ENCODE measurements at places on chromosomes 6 and 20.

- DNase-seq = no peak
These were observed 56.4 kb downstream of the CD24 start for GRCh38 chr6:106918115-106918514.

DNA sequence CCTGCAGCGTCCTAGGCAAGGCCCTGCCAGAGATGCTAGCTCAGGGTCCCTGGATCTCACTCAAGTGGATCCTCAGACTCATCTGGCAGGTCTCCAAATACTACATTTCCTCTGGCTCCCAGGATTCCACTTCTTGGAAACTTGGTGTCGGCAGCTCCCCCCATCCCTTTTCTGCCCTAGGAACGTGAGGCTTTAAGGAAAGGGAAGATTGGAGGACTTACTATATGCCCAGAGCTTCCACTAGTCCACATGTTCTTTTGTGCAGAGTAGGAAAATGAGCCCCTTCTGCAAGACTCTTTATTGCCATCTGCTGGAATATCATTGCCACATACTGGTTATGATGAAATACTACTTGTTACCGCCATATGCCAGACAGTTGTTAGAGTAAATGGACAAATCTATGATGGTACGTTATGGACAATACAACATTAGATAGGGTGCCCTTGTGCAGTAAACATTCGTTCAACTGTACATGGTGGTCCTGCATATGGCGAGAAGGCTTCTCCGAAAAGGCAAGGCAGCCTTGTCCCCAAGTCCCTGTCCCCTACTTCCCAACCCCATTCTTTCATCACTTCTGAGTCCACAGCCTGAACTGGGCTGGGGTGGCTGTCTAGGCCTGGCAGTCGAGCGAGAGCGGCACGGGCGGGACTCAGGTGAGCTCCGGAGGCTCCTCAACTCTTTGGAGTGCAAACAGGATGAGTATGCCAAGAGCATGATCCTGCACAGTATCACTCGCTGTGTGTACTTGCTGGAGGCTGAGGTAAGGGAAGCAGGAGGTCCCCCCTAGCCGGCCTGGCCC is 780 bp downstream of the ARMC12 start:
- DNase-seq = no peak

DNA sequence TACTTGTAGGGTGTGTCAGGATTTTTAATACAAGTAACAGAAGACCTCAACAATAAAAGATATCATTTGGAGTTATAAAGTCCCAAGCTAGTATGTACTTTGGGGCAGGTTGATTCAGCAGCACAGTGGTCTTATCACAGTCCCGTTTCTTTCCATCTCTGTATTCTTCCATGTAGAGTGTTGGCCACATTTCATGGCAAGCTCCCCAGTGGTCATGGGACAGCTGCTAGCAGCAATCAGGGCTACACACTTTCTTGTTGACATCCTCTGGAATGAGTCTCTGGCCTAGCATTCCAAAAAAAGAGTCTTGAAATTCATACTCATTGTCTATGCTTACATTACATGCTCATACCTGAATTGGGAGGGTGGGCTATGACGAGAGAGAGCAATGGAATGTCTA is 53.2 kb downstream of the SOBP start:
- no peak for DNase-seq

- no peak for DNase-seq
These were observed 21.1 kb downstream of the STX11 start for GRCh38 chr6:144171406-144171805.

GRCh38 chr6:56715741-56716140 is 73.1 kb upstream of the DST start:
- no peak for DNase-seq

DNA sequence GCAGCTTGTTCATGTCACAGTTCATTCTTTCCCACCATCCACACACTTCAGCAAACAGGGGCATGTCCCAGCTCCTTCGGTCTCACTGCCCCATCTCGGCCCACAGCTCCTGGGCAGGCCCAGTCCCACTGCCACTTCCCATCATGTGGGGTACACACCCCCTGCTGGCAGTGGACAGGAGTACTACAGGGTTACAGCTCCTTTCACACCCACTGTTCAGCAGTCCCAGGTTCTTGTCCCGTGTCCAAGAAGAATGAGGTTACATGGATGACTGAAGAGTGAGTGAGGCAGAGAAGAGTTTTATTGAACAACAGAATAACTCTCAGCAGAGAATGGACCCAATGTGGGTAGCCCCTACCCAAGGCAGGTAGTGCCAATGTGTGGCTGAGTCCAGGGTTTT is 77.8 kb upstream of the SMLR1 start:
- DNase-seq = no peak

GRCh38 chr6:84643778-84644177 is 120.6 kb downstream of the TBX18 start:
- no peak for DNase-seq

DNA sequence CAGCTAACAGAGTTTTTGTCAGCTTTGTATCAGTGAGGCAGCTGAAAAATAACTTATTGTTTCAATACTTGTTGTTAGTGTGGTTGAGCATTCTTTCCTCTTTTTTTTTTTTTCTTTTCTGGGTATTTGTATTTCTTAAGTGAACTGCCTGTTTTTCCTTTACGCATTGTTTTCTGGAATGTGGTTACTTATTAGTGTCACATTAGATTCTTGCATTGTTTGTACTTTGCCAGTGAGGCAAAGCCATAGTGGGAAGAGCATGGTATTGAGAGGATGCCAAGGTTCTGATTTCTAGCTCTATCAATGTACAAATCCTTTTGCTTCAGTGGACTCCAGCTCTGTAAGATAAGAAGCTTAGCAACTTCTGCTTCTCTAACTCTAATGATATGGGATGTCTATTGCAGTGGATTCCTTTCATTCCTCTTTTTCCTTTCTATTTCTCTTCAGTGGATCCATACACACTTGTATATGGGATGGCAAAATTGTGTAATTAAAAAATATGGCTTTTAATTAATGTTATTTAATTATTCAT is 3.9 kb downstream of the CDKAL1 start:
- no peak for DNase-seq

- no peak for DNase-seq
These were observed 215.2 kb downstream of the PTPRK start for GRCh38 chr6:128305228-128305627.

DNA sequence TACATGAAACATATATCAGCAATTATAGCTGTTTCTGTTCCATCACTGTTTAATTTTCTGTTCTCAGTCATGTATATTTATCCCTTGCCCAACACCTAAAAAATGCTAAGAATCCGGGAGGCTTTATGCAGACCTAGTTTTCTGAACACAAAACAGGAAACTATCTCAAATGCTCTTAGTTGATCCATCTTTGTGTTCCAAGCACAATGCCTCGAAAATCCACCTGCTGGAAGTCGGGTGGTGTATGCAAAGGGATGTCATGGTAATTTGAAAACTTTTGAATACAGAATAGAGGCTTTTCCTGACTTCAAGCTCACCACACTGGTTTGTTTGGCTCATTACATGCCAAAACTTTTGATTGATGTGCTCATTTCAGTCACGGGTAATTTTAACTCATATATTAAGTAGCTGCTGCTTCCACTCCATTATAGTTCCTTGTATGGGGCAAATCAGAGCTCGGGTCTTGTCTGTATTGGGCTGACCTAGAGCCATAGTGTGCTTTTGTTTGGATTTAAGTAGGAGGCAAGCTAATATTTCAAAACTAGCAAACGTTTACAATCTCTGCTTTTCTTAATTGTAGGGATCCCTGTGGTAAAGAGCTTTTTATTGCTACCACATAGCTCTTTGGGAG is 646.5 kb upstream of the EPHA7 start:
- no peak for DNase-seq

DNA sequence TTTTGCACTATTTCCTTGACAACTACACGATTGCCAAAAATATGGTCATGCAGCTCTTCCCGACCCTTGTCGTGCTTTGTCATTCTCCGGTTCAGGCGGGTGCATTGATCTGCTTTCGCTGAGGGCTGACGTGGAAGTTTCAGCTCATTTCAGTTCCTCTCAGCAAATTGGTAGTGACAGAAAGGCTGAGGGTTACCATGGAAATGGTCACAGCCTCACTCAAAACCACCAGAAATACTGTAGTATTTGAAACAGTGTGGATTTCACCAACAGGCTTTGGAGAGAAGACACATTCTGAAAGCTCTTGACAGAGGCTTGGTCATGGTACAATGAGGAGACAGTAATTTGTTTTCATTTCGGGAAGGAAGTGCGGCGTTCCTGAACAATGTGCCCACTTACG is 99.7 kb upstream of the EXOC2 start:
- DNase-seq = no peak

Measured in H1 (cell line).